ENCODE measurements at places on chromosomes 12 and 14. TPM values are rescaled to one million over a fixed set of nuclear protein-coding genes. Genes with fewer than 3 reads are reported as not detected.

Gene LRFN5
- not detected for total RNA-seq

Gene OXA1L
- 36.6 TPM for total RNA-seq

Gene TCL1B
- not detected for total RNA-seq

Gene VTI1B
- total RNA-seq = 58.4 TPM

Gene CMTM5
- not detected for total RNA-seq

Gene CRACR2A
- total RNA-seq = 5.8 TPM

Gene TESPA1
- not detected for total RNA-seq

Gene NID2
- total RNA-seq = 0.07 TPM

Gene OSGEP
- 15.0 TPM for total RNA-seq

Gene C14orf180
- not detected for total RNA-seq

Gene RNASE3
- total RNA-seq = not detected
